H9 (cell line): ENCODE measurements at places on chromosomes 13 and 19. TPM values are rescaled to one million over a fixed set of nuclear protein-coding genes. Genes with fewer than 3 reads are reported as not detected.

The ZNF878 gene
- 5.4 and 5.6 TPM in 2 replicates for total RNA-seq

The NECTIN2 gene
- 175 and 176 TPM in 2 replicates for total RNA-seq

The EDNRB gene
- total RNA-seq, result 6.6 TPM in 2 replicates

The ZNF628 gene
- 16.5 and 16.6 TPM in 2 replicates for total RNA-seq

The NBEA gene
- 16.3 and 17.3 TPM in 2 replicates for total RNA-seq

The MYO9B gene
- total RNA-seq, result 58.5 and 58.6 TPM in 2 replicates

The PLPPR3 gene
- total RNA-seq, result 57.9 and 61.2 TPM in 2 replicates

The ZNF132 gene
- 0.24 and 0.42 TPM in 2 replicates for total RNA-seq

The FFAR3 gene
- not detected in 2 replicates for total RNA-seq

The PSG6 gene
- not detected in 2 replicates for total RNA-seq

The PRR12 gene
- total RNA-seq, result 64.2 and 65.9 TPM in 2 replicates

The ZNF723 gene
- not detected in 2 replicates for total RNA-seq

The GSX1 gene
- total RNA-seq, result not detected in 2 replicates

The F10 gene
- total RNA-seq, result 1.7 TPM in 2 replicates

The IL4I1 gene
- 0.29 and 0.61 TPM in 2 replicates for total RNA-seq

The SOX1 gene
- 0.09 and 0.17 TPM in 2 replicates for total RNA-seq

The SMIM7 gene
- 74.2 and 77.6 TPM in 2 replicates for total RNA-seq

The MBOAT7 gene
- 100 and 103 TPM in 2 replicates for total RNA-seq
